ENCODE measurements at places on chromosomes 7 and 10.

DNA sequence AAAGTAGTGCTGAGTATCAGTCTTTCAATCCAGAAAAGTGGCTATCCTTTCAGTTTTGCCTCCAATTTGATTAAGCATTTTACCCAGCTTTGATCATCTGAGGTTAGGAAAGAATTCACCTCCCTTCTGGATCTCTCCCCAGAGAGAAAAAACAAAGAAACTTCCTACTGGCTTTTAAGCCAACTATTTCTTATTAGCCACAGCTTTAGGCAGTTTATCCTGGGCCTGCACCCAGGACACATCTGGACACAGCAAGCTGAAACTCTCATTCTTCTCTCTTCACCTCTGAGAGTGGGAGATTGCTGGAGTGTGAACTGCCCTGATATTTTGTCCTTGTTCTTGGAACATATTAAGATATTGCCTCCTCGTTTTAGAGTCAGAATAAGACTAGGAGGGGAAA, 43.5 kb upstream of the LSM8 start:
- no peaks in the 10 kb centered on the region for H3K4me1 ChIP-seq
- H3K4me3 ChIP-seq: no peak overlapping the region
- no peaks in the 10 kb centered on the region for H3K36me3 ChIP-seq
- no peak for DNase-seq

DNA sequence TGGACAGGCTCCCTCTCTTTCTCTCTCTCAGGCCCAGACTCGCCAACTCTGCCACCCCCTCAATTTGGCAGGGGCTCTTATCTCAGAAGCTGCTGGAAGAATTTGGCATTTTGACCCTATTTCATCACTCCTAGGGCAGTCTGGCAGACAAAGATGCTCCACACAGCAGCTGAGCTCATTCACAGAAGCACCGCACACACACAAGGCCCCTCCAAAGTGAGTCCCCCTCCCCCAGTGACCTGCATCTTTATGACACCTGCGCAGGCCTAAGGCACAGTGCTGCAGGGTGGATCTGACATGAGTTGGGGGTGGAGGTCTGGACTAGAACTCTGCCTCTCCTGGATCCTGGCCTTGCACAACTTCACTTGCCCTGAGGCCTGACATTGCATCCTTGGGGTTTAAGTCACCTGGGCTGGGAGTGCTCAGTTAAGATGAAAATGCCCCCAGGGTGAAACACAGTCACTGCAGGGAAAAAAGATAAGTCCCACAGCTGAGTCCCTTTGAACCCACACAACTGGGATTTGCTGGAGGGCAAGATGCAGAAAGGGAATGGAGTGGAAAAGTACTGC, 41.1 kb upstream of the DUSP5 start:
- H3K27me3 ChIP-seq: no peaks in the 10 kb centered on the region
- no peaks in the 10 kb centered on the region for H3K4me1 ChIP-seq
- H3K27ac ChIP-seq: no peak overlapping the region
- no peak for DNase-seq
- H3K36me3 ChIP-seq: no peaks in the 10 kb centered on the region

DNA sequence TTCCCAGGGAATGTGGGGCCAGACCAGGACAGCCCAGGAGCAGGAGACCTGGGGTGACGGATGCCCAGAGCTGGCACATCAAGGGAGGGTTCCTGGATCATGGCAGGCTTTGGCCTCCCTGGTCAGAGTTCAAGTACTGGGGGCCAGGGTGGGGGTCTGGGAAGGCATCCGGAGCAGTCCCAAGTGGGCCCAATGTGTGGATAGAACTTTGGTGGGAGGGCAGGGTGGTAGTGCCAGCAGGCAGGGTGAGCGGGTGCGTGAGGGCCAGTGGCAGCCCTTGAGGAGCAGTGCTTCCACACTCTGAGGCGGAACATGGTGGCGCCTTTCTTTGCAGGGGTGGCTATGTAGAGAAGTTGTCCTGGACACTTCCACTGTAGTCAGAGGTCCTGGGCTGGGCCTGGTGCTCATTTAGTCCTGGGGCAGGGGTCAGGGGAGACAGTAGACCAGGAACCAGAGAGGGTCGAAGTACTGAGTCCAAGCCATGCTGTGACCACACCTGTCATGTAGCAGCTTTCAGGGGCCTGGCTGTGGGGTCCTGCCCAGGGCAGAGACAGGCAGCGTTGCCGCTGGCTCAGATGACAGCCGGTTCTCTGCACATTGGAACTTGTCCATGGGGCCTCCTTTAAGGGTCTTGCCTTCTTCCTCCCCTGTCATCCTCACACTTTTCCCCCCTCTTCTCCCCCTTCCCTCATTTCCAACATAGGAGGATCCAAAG, 22.2 kb upstream of the CSGALNACT2 start:
- no peak for DNase-seq
- H3K4me3 ChIP-seq: no peak overlapping the region
- H3K27ac ChIP-seq: no peak overlapping the region
- no peaks in the 10 kb centered on the region for H3K27me3 ChIP-seq
- H3K4me1 ChIP-seq: no peaks in the 10 kb centered on the region

DNA sequence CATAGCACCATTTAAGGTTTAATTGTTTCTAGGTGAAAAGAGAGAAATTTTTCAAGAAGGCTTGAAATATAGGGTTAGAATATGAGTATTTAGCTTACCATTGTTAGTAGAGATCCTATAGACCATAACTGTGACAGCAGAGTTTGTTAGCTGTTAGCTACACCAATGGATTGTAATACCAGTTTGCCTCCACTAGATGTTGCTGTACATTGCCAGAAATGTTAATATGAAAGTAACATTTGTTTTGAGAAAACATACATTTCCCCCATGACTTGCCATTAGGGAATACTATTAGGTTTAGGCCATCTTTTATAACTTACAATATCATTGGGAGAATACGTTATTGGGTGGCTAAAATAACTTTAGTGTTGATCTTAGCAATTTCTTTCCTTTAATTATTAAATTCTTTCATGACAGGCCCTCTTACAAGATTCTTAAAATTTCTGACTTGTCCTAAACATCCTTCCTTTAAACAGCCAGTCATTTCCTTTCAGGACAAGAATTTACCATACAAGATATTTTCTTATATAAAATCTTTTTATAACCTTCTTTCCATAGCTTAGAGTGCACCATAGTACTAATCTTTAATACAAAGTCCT, 39.5 kb downstream of the ZNF117 start:
- no peak overlapping the region for H3K27ac ChIP-seq
- no peak overlapping the region for H3K4me3 ChIP-seq
- no peak for DNase-seq

DNA sequence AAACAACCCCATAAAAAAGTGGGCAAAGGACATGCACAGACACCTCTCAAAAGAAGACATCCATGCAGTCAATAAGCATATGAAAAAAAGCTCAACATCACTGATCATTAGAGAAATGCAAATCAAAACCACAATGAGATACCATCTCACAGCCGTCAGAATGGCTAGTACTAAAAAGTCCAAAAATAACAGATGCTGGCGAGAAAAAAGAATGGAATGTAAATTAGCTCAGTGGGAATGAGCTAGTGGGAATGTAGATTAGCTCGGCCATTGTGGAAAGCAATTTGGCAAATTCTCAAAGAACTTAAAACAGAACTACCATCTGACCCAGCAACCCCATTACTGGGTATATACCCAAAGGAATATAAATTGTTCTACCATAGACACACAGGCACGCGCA, 287.0 kb downstream of the WDR37 start:
- H3K36me3 ChIP-seq: no peaks in the 10 kb centered on the region
- no peak overlapping the region for H3K27ac ChIP-seq
- no peak for DNase-seq
- no peak overlapping the region for H3K4me3 ChIP-seq
- no peaks in the 10 kb centered on the region for H3K27me3 ChIP-seq

GRCh38 chr7:135291809-135292253, 58.2 kb downstream of the STRA8 start:
- H3K36me3 ChIP-seq: no peaks in the 10 kb centered on the region
- DNase-seq: peak; percentile 8
- no peaks in the 10 kb centered on the region for H3K4me1 ChIP-seq
- no peak overlapping the region for H3K27ac ChIP-seq
- H3K27me3 ChIP-seq: no peaks in the 10 kb centered on the region

GRCh38 chr7:80151274-80151665, 16.6 kb downstream of the GNAI1 start:
- no peaks in the 10 kb centered on the region for H3K36me3 ChIP-seq
- H3K4me1 ChIP-seq: no peaks in the 10 kb centered on the region
- DNase-seq: no peak
- no peak overlapping the region for H3K4me3 ChIP-seq
- H3K27ac ChIP-seq: no peak overlapping the region
- H3K27me3 ChIP-seq: no peaks in the 10 kb centered on the region

DNA sequence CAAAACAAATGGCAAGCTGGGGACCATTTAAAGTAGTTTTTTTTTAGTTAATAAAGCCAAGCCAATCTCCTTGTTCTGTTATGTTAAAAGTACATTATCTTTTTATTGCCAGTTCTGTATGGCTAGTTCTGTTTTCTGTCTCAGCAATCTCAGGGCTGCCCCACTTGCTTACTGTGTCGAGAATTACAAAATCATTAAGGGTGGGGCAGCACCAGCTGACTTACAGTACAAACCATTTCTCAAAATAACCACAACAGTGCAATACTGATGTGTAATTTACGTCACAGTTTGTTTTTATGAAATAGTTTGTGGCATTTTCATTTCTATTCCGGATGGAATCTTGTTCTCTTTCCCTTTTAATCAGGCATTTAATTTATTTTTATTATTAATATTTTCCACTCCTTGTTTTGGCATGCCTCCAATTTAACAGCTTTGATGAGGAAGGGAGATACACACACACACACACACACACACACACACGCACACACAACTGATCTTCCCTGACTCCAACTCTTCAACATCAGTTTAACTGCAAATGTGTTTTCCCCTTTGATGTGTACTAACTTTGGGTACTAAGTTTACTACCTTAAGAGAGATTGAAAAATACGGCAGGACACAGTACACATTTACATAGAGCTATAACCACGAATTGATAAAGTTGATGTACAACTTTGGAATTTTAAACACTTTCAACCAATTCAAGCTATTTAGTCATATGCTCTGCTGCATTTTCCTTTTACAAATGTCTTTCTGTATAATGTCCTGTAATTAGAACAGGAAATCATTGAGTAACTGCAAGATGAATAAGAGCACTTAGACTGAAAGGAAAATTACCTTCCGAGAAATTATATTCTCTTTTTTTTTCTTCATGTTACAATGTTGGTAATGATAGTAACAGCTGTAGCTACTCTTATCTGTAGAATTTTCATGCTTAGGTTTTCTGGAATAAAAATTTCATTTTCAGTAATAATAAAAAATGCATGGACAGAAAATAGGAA, 91.5 kb downstream of the ARID5B start:
- no peaks in the 10 kb centered on the region for H3K4me1 ChIP-seq
- H3K4me3 ChIP-seq: no peak overlapping the region
- H3K27ac ChIP-seq: no peak overlapping the region
- no peaks in the 10 kb centered on the region for H3K27me3 ChIP-seq
- H3K36me3 ChIP-seq: peaks cover 5% of the 10 kb centered on the region
- no peak for DNase-seq

DNA sequence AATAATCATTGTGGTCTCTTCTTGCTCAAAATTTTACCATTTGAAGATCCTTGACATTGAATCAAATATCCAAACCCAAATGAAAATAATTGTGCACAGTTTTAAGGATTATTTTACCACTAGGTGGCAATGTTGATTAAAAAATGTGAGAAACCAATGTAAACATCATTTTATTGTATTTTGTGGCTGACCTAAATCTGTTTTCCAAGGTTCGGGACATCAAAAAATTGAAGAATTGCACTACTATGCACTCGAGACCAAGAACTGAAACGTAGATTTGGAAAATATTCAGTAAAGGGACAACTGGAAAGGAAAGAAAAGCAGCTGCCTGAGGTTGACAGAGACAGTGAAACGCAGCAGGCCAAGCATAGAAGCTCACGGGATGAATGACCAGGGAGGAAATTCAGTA, 259.3 kb downstream of the SNX13 start:
- no peak for DNase-seq
- H3K36me3 ChIP-seq: no peaks in the 10 kb centered on the region
- no peaks in the 10 kb centered on the region for H3K27me3 ChIP-seq

DNA sequence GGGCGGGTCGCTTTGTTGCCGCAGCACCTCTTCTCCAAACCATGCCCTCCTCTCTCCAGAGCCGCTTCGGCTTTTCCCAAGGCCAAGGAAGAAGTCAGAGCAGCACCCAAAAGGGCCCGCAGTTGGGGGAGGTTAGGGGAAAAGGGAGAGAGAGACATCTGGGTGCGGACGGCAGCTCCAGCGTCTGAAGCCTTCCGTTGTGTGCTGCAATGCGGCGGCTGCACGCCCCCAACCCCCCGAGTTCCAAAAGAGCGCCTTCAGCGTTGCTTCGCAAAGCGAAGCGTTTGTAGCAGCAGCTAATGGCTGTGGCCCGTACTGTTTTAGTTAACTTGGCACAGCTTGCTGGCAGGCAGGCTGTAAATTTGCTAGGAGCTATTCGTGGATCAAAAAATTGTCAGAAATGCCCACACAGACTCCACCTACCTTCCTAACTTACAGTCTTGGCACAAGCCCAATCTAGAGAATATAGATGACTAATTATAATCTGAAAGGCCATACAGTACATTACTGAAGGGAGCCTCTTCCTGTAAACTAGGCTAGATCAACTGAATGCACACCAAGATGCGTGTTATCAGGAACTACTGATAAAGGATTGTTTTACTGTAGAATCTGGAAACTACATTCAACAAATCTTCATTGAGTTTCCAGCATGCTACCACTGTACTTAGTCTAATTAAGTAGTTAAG, 1.1 kb upstream of the KBTBD2 start:
- peak overlapping the region; percentile 88 for H3K4me3 ChIP-seq
- no peaks in the 10 kb centered on the region for H3K36me3 ChIP-seq
- no peaks in the 10 kb centered on the region for H3K27me3 ChIP-seq
- H3K4me1 ChIP-seq: no peaks in the 10 kb centered on the region

DNA sequence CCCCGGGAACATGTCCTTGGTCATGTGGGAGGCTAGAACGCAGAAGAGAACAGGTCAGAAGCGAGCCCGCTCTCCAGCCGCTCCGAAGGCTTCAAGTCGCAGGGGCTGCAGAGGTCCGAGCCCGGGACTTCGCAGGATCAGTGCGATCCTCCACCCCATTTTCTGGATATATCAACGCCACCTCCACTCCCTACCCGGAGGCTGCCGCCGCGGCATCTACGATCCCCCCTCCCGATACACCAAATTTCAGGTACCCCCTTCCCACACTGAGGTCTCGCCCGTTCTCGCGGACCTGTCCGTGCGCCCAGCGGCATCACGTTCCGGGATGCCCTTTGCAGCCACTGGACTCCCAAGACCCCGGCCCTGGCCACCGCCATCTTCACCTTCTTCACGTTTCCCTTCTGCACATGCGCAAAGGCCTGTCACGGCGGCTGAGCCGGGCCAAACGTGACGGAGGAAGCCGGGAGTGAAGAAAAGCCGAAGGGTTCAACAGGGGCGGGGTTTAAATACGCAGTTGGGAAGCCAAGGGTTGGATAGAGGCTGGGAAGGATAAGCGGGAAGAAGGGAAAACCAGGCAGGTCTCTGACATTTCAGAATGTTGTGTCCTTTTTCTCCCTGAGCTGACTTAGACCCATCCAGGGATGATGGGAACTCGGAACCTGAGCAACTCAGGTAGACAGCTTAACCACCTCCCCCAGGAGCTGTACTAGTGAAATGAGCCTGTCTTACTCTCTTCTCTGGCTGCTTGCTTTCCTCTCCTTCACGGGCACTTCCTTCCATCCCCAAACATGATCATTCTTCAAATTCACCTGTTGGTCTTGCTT, at the start of gene NDUFB8:
NDUFB8 (minus strand) TSS at position 397 of the 824 bp plus-strand sequence; CDS start at position 377, 20 bp downstream.
- peak; percentile 92 for DNase-seq
- H3K27me3 ChIP-seq: no peaks in the 10 kb centered on the region
- peaks cover 24% of the 10 kb centered on the region for H3K36me3 ChIP-seq
- no peak within 1 kb of the TSS for H3K27ac ChIP-seq
- H3K4me1 ChIP-seq: no peaks in the 10 kb centered on the region

GRCh38 chr7:4931943-4932342, 27.0 kb downstream of the MMD2 start:
- no peaks in the 10 kb centered on the region for H3K27me3 ChIP-seq
- H3K4me1 ChIP-seq: no peaks in the 10 kb centered on the region
- H3K27ac ChIP-seq: no peak overlapping the region
- DNase-seq: peak; percentile 73
- H3K4me3 ChIP-seq: no peak overlapping the region

Data from H9 (cell line).